ENCODE measurements at places on chromosomes 6 and 20.

DNA sequence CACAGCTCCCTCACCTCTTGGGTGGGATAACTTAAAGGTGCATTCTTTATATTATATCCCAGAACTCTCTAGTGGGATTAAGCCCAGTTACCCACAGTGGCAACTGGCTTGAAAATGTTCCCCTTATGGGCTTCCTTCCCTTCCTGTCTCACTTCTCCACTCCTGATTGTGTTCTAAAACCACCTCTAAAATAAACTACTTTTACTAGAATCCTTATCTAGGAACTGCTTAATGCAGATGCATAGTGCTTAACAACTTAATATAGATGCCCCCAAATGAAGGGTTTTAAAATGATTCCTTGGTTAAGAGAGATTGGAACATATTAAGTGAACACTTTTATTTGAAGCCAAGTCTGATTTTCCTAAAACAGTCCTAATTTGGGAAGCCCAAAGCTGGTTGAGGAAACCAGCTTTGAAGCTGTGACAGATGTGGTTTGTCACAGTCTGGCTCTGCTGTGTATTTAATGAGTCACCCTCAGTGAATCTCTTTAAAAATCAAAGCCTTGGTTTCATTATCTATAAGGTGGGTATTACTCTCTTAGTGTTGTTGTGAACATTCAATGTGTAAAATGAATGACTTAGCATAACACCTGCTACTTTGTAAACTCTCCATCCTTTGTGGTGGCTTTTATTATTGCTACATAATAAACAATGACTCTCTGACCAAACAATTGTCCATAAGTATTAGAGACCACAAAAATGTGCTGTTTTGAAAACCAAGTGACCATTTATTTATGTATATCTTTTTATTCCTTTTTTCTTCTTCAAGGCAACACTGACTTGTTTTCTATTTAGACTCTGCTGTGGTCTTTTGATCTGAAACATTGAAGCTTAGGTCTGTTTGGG lies 24.4 kb downstream of the PLCB1 start:
- no peak for DNase-seq

DNA sequence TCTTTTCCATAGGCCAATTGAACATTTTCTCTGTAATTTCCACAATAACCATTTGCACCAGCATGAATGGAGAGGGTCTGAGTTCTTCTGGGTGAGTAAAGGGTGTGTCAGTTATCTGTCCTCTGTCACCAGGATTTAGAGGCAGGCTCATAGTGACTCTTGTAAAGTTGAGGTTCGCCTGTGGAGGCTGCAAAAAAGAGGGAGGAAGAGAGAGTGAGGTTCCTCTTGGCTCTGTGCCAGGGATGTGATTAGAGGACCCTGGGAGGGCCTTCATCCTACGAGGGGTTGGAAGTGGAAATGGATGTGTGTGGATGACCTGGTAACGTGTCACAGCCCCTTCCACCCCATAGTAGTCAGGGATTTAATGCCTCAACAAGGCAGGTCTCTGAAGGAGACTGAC lies 242.0 kb downstream of the ESR1 start:
- DNase-seq: no peak

GRCh38 chr6:82506526-82506925 lies 142.9 kb downstream of the TPBG start:
- no peak for DNase-seq

DNA sequence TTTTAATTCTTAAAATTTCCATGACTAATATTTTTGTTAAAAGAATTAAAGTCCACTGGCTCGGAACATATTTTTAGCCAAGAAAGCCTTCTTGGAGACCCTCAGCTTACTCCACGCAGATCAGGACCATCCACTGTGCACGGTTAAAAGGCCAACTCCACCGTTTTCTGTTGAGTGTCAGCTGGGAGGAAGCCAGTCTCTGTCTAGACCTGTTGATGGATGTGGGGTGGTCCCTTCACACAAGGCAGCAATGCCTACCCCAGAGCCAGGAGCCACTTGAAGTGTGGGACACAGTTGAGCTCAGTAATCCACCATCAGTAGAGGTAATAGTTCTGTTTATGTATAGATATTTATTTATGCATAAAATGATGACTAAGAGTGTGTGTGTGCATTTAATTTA lies 19.9 kb upstream of the QKI start:
- no peak for DNase-seq

- no peak for DNase-seq
These were observed 12.2 kb downstream of the TTBK1 start for GRCh38 chr6:43255408-43256054.

DNA sequence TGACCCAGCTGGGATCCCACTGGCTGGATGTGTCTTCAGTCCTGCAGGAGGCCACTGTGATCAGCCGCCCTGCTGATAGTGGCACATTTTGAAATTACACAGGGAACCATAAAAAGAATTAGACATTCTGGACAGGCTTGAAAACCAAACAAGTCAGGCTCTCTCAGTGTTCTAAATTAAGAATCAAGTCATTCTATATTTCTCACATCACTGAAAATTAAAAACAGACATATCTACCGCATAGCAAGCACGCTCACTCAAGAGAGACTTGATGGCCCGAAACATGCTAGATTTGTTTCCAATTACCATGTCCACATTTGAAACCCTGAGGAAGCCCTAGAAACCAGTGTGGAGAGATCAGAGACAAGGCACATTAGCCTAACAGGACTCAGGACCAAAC lies 57.7 kb downstream of the NFATC2 start:
- DNase-seq: no peak

DNA sequence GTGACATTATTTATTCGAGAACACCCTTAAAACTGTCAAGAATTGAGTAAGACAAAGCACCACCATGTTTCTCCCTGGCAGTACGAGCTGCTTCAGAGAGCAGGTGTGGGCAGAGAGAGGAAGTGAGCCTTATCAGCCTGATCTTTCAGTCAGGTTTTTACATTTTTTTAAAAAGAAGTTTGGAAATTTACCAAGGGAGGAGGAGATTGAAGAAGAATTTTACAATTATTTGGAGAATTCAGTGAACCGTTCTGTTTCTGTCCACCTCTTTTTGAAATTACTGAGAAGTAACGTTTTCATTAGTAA lies 75.5 kb downstream of the ZDHHC14 start:
- peak; percentile 32 for DNase-seq

DNA sequence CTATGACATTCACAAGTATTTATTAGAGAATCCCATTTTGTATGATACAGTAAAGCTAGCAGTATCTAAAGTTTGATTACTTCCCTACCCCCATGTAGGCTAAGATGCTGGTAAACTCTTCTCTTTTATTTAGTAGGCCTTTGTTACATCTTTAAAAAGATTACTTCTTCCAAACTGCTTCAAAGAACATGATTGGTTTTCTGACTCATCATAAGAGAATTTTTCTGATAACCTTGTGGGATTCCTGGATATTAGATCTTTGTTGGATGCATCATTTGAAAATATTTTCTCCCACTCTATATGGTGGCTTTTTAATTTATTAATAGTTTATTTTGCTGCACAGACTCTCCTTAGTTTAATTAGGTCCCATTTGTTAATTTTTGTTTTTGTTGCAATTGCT lies 898.3 kb upstream of the ADGRB3 start:
- no peak for DNase-seq

DNA sequence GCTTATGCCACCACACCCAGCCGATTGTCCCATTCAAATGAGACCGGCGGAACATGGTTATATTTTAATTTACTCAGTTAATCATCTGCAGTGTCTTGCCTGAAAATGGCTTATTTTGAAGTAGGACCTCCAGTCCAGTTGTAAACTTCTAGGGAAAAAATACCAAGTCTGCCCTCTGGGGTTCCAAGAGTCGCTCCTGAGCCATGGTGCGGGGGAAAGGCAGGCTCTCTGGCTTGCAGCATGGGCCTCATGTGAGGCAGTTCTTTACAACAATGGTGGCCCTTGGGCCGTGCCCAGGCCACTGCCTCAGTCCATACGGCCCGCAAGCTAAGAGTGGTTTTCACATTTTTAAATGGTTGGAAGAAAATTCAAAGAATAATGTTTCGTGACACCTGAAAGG lies 62.7 kb upstream of the XRN2 start:
- DNase-seq: no peak

GRCh38 chr6:111047244-111047643 lies 40.1 kb upstream of the SLC16A10 start:
- DNase-seq: no peak

- no peak for DNase-seq
These were observed 30.7 kb downstream of the ADGRG6 start for GRCh38 chr6:142332393-142333098.

DNA sequence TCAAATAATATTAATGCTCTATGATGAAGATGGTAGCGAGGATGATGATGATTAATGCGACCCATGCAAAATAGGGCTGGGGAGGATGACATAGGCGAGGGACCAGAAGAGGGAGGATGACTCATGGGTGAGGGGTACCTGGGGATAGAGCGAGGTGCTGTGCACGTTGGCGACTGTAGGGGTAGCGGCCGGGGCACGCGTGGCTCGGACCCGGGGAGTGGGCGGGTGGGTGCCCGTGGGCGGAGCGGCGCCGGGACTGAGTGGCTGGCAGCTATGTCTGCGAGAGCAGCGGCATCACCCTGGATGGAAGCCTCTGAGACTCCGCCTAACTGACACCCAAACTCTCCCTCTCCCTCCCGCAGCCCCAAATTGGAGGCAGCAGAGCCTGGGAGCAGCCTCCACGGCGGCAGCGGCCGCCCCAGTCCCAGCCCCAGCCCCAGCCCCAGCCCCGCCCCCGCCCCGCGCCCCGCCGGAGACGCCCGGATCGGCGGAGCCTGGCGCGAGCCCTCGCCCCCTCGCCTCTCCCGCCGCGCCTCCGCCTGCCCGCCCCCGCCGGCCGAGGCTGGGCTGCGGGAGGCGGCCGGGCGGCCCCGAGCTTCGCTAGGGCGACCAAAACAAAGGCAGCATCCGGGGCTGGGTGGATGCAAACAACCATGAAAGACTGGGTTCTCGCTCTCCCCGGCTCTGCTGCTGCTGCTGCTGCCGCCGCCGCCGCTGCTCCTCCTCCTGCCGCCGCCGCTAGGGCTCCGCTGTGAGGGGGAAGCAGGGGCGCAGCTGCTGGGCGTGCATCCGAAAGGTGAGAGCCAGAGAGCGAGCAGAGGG lies at the start of gene RIMS1:
Gene RIMS1 (plus strand): TSS at position 367 of the 822 bp plus-strand sequence. CDS start 474 bp downstream, outside the sequence.
- DNase-seq: no peak

All from T-helper 2 cell treated with Interferon-gamma antibody and Interleukin-4, amounts not matched to agents 5 μg/mL and 100 μg/mL, for 36 hours (primary cell).